ENCODE measurements at places on chromosomes 7 and 10.

DNA sequence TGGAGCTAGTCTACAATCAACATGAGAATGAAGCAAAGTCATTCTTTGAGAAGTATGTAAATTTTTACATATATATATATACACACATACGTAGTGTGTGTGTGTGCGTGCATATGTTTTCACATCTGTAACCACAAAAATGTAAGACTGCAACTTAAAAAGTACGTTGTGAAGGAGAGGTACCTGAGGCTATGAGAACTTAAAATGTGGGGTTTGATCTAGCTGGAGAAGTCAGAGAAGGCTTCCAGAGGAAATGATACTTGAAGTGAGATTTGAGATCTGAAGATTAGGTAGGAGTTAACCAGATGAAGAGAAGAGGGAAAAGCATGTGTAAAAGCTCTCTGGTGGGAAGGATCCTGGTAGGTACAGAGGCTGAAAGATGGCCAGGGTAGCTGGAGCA, 5.8 kb downstream of the TAF5 start:
- DNase-seq = no peak

- peak; percentile 27 for DNase-seq
Measured at GRCh38 chr7:135707570-135707966, 20.4 kb downstream of the SLC13A4 start.

DNA sequence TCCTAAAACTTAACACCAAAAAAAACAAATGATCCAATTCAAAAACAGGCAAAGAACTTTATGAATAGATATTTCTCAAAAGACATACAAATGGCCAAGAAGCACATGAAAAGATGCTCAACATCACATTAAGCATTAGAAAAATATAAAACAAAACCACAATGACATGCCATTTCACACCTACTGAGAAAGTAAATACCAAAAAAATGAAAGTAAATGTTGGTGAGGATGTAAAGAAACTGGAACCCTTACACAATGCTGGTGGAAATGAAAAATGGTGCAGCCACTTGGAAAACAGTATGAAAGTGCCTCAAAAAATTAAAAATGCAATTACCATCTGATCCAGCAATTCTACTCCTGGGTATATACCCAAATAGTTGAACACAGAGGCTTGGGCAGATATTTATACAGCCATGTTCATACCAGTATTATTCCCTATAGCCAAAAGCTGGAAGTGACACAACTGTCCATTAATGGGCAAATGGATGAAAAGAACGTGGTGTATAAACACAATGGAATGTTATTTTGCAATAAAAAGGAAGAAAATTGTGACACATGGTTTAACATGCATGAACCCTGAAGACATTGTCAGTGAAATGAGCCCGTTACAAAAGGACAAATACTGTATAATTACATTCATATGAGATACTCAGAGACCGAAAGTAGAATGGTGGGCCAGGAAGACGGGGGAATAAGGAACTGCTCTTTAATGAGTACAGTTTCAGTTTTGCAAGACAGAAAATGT, 89.0 kb downstream of the JMJD1C start:
- DNase-seq = peak; percentile 80

DNA sequence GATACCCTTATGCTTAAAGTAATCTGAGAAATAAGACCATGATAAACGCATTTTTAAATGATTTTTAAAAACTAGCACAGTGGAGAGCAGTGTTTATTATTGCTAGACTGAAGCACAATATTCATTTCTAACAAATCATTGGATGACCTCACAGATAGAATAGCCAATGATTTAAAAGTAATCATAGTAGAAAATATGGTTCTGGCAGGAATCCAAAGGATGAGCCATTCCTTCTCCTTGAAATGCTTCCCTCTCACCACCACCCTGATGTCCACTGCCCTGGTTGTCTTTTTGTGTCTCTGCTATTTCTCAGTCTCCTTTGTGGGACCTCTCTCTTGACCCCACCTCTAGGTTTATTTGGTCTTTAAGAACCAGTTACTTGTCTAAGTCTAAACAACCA, 64.9 kb downstream of the PRKG1 start:
- DNase-seq = no peak

GRCh38 chr10:6674291-6674690, 94.2 kb upstream of the PRKCQ start:
- DNase-seq = no peak

- DNase-seq = no peak
Measured at GRCh38 chr7:33728873-33729551, 176.3 kb upstream of the BMPER start.
